ENCODE measurements at places on chromosomes 4 and X.

DNA sequence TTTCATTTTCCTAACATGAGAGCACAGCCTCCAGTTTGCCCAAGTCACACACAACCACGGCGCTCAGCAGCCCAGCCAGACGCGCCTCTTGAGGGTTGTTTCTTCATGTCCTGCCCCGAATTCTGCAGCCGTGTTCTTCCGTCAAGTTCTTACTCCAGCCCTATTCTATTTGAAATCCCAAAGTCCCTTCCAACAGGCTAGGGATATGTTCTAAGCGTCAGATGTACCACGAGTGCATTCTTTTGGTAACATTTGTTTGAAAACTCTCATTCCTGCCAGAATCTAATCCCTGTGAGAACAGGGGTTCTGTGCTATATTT is 23.1 kb downstream of the ACSL1 start:
- DNase-seq: no peak
- peak overlapping the region; percentile 69 for H3K27ac ChIP-seq
- H3K36me3 ChIP-seq: peaks cover 6% of the 10 kb centered on the region
- no peaks in the 10 kb centered on the region for H3K27me3 ChIP-seq

- H3K4me3 ChIP-seq: no peak overlapping the region
- no peaks in the 10 kb centered on the region for H3K36me3 ChIP-seq
- DNase-seq: no peak
- peaks cover 57% of the 10 kb centered on the region for H3K4me1 ChIP-seq
Measured at GRCh38 chr4:156643826-156644225, 327.8 kb downstream of the PDGFC start.

GRCh38 chrX:68490644-68491043 is 8.2 kb upstream of the YIPF6 start:
- H3K27ac ChIP-seq: no peak overlapping the region
- H3K27me3 ChIP-seq: no peaks in the 10 kb centered on the region

DNA sequence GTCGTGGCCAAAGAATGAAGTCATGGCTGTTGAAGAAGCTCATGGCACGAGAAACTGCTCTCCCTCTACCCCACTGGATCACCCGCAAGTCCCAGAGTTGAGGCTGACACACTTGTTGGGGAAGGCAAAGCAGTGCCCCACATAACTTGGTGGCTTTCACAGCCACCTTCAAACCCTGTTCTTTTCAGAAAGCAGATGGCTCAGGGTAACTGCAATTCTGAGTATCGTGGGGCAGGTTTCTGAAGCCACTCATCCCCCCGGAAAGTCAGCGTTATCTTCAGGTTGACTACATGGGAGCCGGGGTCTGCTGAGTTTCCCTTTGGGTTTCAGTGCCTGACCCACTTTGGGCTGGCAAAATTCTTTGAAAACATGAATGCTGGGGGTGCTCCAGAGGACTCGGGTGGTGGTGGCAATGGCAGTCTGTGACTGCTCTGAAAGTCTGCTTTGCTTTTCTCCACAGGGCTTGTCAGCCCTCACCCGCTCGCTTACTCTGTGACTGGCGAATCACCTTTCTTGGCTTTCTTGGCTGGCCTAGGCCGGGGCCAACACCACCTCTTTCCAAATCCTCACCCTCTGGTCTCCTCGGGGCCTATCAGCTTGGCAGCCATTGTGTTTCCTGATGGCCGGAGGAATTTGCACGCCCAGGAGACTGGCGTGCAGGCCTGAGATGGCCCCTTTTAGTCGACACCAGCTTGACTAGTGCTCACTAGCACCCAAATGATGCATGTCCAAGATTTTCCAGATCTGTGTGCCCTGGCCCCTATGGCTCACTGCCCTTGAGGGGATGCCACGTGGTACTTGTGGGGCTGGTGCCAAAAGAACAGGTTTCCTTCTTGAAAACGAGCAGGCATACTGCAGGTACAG is 7.3 kb downstream of the PPP1R3F start:
- no peak overlapping the region for H3K4me3 ChIP-seq
- H3K27me3 ChIP-seq: no peaks in the 10 kb centered on the region
- no peaks in the 10 kb centered on the region for H3K36me3 ChIP-seq
- peak; percentile 54 for DNase-seq
- H3K4me1 ChIP-seq: peaks cover 7% of the 10 kb centered on the region

Measured in chondrocyte (in vitro differentiated cells).